Neuronal stem cell (in vitro differentiated cells): ENCODE measurements at places on chromosomes 2 and 18.

DNA sequence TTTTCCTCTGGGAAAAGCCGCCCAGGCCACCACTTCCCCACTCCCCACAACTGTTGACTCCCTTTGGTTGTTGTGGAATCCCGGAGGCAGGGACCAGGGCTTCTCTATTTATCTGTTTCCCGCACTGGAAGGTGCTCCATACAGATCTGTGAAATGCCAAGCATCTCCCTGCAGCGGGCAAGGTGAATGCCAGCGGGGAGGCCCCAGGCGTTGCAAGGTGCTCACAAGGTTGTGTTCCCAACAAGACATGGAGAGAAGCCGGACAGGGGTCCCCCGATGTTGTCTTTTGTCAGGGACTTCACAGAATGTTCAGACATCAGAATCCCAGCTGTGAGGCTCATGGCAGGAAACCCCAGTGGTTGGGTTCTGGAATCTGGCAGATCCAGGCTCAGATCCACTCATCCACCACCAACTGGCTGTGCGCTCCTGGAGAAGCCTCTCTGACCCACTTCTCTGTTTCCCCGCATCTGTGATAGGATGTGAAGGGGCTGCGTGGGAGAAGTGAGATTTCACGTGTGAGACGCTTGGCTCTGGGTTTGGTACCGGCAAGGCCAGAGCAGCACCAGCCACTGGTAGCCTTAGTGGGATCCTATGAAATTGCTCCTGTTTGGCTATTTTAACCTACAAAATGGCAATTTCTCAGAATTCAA is 8.6 kb upstream of the NEU2 start:
- DNase-seq = no peak

DNA sequence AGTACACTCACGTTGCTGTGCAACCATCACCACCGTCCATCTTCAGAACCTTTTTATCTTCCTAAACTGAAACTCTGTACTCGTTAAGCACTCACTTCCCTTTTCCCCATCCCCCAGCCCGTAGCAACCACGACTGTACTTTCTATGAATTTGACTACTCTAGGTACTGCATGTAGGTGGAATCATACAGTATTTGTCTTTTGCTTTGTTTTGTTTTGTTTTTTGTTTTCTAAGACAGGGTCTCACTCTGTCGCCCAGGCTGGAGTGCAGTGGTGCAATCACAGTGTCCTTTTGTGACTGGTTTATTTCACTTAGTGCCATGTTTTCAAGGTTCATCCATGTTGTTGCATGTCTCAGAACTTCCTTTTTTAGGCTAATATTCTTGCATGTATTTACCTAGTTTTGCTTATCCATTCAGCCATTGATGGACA is 7.0 kb upstream of the TYMS start:
- DNase-seq = no peak

- no peak for DNase-seq
Observed at GRCh38 chr2:233824373-233824772, 30.0 kb downstream of the HJURP start.

DNA sequence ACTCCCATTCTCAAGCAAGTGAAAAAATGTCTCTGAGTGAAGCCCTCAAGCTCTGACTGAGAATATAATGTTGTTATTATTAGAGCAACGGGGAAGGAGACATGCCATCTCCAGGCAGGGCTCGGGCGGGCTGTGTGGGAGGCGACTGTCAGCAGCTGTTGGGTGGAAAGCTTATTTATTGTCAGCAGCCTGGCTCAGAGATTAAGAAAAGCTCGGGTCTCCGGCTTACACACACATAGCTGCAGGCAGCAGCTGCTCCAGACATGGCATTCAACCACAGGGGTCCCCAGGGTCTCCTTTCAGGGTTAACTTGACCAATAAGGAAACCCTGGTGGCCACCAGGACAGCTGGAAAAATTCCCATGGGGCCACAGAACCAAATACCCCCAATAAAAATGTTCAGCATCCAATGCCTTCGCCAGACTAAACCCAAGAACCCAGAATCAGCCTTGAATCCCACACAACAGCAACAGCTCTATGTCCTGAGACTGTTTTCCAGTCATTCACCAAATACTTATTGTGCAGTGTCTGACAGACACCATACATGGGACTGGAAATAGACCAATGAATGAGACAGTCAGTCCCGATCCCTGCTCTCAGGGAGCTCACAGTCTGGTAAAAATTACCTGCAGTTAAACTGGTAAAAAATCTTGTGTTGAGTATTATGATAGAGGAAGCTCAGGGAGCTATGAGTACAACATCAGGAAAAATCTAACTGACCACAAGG is 70.5 kb upstream of the RTN4 start:
- no peak for DNase-seq
